GM20000 (cell line): ENCODE measurements at places on chromosomes 16 and 17.

DNA sequence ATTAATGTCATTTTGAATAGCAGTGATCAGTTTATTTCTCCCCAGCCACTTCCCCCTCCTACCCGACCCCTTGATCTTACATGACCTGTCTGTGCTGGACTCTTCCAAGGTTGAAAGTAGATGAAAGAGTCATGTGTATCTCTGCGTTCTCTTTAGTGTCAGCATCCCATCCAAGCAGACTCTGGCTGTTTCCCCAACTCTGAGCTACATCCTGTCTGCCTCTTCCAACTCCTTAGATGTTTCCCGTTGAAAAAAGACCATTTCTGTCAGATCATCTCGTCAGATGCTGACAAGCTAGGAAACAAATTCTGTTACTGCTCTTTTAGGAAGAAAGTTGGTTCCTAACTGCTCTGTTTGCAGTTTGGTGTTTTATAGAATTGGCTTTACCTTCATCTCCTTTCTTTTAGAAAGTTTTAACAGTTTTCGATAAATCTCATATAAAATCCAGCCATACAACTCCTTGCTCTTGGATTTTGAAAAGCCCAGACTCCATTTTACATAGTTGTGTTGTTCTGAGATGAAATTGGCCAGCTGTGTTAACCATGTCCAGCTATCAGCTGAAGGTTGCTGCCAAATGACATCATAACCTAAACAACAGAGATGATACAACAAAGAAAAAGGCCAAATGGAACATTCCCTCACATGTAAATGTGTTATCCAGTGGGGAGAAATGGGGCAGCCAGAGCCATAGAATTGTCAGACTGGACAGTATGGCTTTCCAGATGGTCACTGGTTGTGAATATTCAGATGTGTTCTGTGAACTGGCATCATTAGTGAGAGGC lies 43.5 kb downstream of the CYB561 start:
- no peak for DNase-seq

DNA sequence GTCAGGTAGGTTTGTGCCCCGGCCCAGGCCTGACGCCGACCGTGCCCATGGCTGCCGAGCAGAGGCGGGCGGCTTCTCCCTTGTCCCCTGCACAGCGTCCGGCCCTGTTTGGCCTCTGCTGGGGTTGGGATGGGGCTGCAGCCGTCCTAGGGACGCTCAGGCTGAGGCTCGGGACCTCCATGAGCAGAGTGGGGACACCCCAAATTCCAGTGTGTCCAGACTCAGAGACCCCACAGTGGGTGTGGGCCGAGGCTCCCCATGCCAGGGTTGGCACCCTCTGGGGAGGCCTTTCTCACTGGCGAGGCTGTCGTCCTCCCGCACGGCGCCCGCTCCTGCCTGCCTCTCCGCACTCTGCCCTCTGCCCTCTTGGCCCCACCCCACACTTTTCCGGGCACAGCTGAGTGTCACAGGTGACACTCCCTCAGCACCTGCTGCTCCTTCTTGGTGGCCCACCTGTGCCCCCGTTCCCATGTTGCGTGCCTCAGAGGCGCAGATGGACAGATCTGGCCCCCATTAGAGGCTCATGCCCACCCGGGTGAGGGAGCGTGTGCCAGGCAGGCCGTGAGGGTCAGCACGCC lies 16.1 kb downstream of the TRAF7 start:
- DNase-seq: no peak

GRCh38 chr17:48626245-48627117 lies at the start of gene HOXB9:
Gene HOXB9, minus strand, starts transcription at chr17:48626358. Its CDS starts 89 bp downstream, at chr17:48626269.
- DNase-seq: peak; percentile 71

DNA sequence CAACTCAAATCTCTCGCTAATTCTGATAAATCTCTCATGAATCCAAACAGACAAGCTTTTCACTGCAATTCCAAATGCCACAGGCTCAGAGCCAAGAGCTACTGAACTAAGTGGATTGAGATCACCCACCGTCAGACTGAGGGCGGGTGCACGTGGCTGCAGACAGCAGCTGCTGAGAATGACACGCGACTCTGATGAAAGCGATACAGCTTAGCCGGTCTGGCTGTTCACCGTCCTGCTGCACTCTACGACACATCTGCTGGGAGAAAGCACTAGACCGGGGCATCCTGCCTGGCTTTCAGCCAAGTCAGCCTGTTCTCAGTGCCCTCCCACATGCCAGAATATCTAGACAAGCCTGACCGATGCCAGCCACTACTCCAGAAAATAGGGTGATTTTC lies 42.6 kb downstream of the KLHDC4 start:
- peak; percentile 81 for DNase-seq
